ENCODE measurements at places on chromosomes 1 and 21.

- no peak for DNase-seq
These were observed 13.7 kb upstream of the SRP9 start for GRCh38 chr1:225763716-225764548.

- DNase-seq: no peak
These were observed 1748.4 kb downstream of the MRPL39 start for GRCh38 chr21:23858878-23859277.

DNA sequence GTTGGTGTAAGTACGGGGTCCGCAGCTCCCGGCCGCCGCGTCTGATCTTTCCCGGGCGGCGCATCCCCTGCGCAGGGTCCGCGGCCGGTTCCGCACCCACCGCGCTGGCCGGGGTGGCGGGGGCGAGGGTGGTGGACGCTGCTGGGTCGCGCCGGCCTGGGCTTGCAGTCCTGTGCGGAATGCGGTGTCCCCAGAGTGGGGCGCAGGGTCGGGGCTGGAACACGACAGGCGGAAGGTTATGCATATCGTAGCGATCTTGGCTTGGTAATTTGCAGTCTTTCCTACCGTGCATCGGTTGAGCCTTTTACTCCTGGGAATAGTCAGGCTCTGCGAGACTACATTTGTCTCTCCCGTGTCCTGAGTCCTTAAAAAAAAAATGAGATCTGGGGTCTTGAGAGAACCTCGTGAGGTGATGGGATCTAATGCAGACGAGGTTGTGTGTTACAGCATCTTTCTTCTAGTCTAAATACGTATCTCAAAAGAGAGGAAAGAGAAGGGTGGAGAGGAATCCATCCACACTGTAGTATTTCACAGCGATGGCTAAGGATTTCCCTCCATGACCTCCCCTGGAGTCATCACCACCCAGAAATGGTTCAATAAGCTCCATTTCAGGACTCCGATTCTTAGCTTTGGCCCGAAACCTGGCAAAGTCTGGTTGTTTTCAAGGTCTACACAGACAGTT lies 572 bp downstream of the ATP1B1 start:
- no peak for DNase-seq

DNA sequence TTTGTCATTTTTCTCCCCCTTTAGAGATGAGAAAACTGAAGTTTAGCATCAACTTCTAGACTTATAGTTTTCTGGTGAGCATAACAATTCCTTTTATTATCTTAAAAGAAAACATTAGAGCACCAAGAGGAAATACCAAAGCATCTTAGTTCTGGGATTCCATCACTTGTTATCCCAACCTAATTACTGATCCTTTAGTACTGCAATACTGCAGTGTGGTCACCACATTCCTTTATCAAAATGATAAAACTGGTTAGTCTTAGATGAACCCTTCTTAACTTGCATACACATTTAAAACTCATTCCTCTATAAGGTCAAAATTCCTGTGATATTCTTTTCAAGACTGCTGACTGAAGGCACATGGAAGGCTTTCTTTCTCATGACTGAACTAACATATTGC lies 23.1 kb downstream of the SOD1 start:
- DNase-seq: no peak

GRCh38 chr21:35942211-35943144 lies 117.8 kb downstream of the SETD4 start:
- DNase-seq: no peak
